CD4-positive, CD25-positive, alpha-beta regulatory T cell (primary cell): ENCODE measurements at places on chromosomes 16 and 17. TPM values are rescaled to one million over a fixed set of nuclear protein-coding genes. Genes with fewer than 3 reads are reported as not detected.
A peak's percentile ranks its signal among the peaks of the same experiment; 100 is the strongest.

DNA sequence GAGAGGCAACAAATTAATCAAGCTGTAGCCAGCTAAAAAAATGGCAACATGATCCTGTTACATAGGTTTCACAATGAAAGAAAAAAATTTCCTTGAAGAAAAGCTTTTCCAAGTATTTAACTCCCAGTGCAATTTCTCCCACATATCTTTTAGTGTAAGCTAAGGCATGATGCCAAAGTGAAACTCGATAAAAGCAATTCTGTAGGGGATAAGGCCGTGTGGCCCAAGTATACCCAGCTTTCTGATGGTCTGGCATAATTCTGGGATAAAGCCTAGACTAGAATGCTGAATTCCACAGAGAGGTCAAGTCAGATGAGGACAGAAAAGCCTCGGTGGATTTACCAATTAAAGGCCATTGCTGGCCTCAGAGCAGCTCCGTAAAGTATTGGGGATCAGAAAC is 36.2 kb downstream of the CTCF start:
- DNase-seq, result no peak

The MYADML2 gene
- not detected for total RNA-seq

The TPPP3 gene
- not detected for total RNA-seq

DNA sequence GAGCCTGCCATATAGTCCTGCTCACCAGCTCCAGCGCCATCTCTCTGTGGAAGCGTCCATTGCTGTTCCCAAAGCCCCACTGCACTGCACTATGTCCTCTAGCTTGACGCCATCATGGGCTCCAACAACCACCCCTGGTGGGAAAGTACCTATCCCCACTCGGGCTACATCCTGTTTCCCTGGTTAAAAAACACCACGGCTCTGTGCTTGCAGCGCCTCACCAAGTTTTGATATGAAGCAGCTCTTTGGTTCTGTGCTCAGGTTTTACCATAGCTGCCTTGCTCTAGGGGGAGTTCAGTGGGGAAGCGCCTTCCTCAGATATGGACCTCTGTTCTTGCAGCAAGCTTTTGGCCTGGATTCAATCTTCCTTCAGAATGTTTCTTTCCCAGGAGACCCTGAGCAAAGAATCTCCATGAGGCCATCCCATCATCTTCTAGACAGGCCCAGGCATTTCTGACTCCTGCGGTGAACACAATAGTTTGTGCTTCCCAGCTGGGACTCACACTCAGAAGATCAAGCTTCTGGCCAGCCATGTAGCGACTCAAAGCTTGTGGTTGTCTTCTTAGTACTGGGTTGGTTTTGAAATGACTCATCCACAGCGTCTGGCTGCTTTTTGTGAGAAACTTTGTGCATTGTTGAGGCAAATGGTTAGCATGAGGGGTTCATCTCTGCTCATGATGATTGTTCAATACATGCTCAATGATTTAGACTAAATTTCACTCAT is 39.5 kb downstream of the DYNLRB2 start:
- DNase-seq, result peak; percentile 29

DNA sequence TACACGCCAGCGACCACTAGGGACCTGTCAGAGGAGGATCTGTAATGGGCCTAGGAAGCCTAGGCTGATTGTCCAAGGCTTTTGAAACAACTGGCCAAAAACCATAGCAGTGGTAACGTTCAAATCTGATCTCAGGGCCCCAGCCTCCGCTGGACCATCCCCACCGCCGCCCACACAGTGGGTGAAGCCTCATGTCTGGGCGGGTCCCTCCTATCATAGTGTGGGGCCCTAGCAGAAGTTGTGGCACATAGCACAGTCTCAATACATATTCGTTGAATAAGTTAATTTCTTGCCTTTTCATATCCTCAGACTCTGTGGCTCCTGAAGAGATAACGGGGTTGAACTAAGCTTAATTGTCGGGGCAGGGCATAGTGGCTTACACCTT is 818 bp downstream of the DPH1 start:
- DNase-seq, result no peak

GRCh38 chr17:37388266-37388665 is 12.5 kb downstream of the C17orf78 start:
- no peak for DNase-seq

DNA sequence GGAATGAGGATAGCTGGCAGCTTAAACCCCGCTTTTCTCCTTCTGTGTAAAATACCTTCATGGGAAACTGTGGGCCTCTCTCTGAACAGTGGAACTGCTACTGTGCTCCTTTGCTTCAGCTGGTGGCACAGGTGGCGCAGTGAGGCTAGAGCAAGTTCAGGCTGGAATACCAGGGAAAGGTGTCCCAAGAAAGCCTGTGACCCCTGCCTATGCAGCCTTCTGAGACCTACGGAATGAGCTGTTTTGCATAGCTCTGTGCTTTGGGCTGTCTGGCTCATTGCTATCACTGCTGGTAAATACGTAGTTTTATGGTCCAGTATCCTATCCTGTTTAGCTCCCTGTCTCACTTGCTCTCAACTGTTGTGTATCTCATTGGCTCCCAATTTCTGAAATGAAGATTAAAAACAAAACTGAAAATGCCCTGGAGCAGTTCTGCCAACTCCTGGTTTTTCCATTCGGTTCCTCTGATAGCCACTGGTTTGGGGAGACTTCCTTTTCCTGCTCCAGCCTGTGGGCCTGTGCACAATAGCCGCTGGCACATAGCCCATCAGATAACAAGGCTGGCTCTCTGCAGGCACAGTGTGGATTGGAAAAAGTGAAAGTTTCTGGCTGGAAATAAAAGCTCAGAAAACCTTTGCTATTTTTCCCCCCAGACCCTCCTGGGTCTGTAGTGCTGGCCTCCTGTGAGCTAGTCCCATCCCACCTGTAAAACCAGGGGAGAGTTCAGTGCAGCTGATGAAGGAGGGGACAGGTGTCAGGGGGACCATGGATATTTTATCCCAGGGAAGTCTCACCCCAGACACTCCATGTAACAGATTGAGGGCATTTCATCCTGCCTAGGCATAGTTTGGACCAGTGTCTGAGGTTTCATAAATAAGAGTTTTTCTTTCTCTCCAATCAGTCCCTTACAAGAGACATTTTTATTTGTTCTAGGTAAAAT is 24.0 kb downstream of the LIMD2 start:
- no peak for DNase-seq

The P2RX5 gene
- total RNA-seq, result 16.7 TPM

- no peak for DNase-seq
Observed at GRCh38 chr17:28029044-28029443, 13.4 kb upstream of the NLK start.

The ANKRD40CL gene
- total RNA-seq, result not detected

DNA sequence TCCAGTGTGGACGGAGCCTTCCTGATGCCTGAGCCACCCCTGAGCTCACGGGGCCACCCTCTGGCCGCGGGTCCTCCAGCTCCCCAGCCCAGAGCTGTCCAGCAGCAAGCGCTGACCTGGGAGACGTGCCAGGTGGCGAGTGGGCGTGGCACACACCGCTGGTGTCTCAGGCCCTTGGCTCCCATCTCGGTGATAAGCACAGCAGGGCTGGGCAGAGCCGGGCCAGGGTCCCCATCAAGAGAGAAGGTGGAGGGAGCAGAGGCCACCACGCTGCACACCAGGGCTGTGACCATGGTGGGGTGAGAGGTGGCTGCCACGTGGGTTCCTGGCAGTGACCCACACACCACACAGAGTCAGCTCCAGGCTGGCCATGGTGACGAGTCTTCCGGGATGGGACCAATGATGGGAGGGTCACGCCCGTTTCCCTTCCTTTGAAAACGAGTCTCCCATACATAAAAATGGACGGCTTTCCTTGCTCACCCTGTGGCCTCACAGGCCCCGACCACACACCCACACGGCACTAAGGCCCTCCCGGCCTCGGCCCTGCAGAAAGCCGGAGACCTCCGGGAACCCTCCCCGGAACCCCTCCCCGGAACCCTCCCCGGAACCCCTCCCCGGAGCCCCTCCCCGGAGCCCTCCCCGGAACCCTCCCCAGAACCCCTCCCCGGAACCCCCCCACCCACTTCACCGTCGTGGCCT is 16.8 kb downstream of the UTS2R start:
- no peak for DNase-seq

- no peak for DNase-seq
Observed at GRCh38 chr16:89827383-89828198, 684 bp upstream of the SPIRE2 start.

The CLEC3A gene
- not detected for total RNA-seq

The TTYH2 gene
- total RNA-seq, result 23.3 TPM

- no peak for DNase-seq
Observed at GRCh38 chr17:50946223-50946890, 80.2 kb upstream of the TOB1 start.

- no peak for DNase-seq
Observed at GRCh38 chr17:45306623-45307022, 10.2 kb downstream of the MAP3K14 start.

The NLRC3 gene
- 97.0 TPM for total RNA-seq
